ENCODE measurements at places on chromosomes 7 and 10.
A peak's percentile ranks its signal among the peaks of the same experiment; 100 is the strongest.

DNA sequence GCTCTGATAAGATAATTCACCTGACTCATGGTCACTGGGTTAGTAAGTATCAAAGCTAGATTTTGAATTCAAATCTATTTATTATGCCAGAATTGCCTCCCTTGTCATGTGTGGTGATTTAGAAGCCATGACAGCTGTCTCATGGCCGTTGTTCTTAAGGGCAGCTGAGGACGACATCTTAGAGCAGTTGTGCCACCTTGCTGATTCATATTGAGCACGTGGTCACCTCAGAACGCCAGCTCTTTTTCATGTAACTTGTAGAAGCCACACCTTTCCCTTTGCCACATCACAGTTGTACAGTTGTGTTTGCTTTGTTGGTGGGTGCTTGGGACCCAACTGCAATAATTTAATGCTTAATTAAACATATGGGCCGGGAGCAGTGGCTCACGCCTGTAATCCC lies 4.3 kb upstream of the PIK3AP1 start:
- DNase-seq, result no peak

GRCh38 chr10:7397049-7398035 lies 13.5 kb downstream of the SFMBT2 start:
- no peak for DNase-seq

- DNase-seq, result no peak
These were observed 5.8 kb upstream of the FHIP2A start for GRCh38 chr10:114815791-114816190.

GRCh38 chr7:139825666-139826290 lies 3.3 kb upstream of the TBXAS1 start:
- DNase-seq, result no peak

DNA sequence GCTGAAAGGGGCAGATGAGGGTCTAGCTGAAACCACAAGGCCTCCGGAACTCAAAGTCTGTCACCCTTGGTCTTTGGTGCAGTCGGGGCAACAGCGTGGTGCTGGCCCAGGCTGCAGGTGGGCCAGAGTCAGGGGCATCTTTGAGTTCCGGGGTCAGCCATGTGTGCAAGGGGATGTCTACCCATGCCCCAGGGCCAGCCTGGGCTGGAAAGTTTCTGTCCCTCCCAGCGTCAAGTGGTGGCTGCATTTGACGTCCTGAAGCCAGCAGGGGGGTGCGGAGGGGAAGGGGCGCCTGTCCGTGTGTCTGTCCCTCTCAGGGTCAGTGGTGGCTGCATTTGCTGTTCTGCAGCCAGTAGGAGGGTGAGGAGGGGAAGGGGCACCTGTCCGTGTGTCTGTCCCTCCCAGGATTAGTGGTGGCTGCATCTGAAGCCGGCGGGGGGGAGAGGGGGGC lies 638 bp downstream of the BRAT1 start:
- no peak for DNase-seq

- DNase-seq, result no peak
These were observed 6.1 kb upstream of the KIF20B start for GRCh38 chr10:89695307-89695706.

GRCh38 chr7:139116999-139117398 lies 7.5 kb upstream of the ZC3HAV1 start:
- no peak for DNase-seq

DNA sequence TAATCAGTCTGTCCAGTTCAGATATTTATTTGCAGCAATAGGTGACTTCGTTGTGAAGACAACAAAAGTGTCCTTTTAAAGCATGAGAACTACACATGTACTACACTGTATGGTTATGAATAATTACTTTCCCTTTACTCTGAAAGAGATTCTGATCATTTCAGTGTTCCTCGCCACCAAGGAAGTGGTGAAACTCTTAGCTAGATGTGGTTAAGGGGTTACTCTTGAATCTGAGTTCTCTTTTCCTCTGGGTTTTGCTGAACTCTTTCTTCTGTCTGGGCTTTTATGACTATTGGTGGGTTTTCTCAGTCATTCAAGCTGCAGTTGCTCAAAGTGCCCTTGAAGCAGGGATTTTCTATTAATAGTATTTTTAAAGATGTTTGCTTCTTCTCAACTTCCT lies 127.9 kb upstream of the SEM1 start:
- no peak for DNase-seq

DNA sequence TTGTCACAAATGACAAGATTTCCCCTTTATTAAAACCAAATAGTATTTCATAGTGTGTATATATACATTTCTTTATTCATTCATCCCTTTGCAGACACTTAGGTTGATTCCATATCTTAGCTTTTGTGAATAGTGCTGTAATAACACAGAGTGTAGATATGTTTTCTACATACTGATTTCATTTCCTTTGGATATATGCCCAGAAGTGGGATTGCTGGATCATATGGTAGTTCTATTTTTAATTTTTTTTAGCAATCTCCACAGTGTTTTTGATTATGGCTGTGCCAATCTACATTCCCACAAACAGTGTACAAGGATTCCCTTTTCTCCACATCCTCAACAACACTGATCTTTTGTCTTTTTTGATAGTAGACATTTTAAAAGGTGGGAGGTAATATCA lies 46.4 kb downstream of the CSTF2T start:
- DNase-seq, result no peak

DNA sequence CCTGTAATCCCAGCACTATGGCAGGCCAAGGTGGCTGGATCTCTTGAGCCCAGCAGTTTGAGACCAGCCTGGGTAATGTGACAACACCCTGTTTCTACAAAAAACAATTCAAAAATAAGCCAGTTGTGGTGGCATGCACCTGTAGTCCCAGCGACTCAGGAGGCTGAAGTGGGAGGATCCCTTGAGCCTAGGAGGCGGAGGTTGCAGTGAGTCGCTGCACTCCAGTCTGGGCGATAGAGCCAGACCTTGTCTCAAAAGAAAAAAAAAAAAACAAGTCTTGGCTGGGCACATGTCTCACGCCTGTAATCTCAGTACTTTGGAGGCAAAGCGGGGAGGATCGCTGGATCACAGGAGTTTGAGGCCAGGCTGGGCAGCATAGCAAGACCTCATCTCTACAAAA lies 74.6 kb upstream of the PDSS1 start:
- DNase-seq, result no peak

DNA sequence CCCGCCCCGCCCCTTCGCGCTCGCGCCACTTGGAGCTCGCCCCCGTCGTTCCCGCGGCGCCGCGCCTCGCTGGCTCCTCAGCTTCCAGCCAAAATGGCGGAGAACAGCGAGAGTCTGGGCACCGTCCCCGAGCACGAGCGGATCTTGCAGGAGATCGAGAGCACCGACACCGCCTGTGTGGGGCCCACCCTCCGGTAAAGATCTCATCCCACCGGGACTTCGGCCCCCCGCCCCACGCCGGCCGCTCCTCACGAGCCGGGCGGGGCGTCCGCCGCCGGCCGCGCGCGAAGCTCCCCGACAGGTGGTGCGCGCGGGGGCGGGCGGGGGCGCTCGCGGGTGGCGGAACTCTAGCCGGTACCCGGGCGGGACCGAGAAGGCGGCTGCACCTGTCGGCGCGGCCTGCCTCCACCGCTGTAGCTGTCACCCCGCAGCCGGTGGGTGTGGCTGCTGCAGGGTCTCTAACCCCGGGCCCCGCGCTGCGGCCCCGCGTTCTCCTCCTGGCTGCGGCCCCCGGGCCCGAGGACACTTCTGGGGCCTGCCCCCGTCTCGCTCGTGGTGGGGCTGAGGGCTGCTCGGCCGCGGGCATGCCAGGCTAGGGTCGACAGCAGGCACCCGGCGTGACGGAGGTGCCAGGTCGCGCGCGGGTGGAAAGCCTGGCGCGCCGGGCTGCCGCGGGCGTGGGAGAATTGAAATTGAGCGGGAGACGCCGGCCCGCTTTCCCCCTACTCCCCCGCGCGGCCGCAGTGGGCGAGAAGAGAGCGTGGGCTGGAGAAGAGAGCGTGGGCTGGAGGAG lies at the start of gene EXOC6:
Gene EXOC6, plus strand, starts transcription at position 80 of the 793 bp plus-strand sequence. Its CDS starts 14 bp downstream, at position 94.
- DNase-seq, result peak; percentile 70

DNA sequence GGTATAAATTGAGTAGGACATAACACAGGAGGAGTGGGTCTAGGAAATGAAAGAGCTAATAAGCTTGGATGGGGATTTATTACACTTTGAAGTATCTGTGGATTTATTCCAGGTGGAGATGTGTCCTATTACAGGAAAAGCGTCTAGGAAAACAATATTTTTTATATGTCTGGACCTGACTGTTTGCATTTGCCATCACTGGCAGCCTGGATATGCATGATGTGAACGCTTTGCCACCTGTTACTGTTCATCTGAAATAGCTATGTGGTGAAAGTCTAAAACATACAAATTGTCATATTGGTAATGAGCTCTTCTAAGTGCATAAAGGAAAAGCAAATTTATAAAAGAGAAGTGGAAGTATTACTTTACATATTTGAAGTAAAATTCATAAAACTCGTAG lies 31.6 kb upstream of the AGMO start:
- no peak for DNase-seq

All from activated CD4-positive, alpha-beta T cell treated with anti-CD3 and anti-CD28 coated beads, Interleukin-2, amount 50 U/mL, for 24 hours (primary cell).